ENCODE measurements at places on chromosomes 16 and 17. TPM values are rescaled to one million over a fixed set of nuclear protein-coding genes. Genes with fewer than 3 reads are reported as not detected.
A peak's percentile ranks its signal among the peaks of the same experiment; 100 is the strongest.

DNAI2 gene
- not detected for total RNA-seq

EPN3 gene
- total RNA-seq: under 0.01 TPM

CCL4L2 gene
- not detected for total RNA-seq

SEPTIN1 gene
- total RNA-seq: 0.26 TPM

CDH11 gene
- 220 TPM for total RNA-seq

SEPTIN12 gene
- not detected for total RNA-seq

DNA sequence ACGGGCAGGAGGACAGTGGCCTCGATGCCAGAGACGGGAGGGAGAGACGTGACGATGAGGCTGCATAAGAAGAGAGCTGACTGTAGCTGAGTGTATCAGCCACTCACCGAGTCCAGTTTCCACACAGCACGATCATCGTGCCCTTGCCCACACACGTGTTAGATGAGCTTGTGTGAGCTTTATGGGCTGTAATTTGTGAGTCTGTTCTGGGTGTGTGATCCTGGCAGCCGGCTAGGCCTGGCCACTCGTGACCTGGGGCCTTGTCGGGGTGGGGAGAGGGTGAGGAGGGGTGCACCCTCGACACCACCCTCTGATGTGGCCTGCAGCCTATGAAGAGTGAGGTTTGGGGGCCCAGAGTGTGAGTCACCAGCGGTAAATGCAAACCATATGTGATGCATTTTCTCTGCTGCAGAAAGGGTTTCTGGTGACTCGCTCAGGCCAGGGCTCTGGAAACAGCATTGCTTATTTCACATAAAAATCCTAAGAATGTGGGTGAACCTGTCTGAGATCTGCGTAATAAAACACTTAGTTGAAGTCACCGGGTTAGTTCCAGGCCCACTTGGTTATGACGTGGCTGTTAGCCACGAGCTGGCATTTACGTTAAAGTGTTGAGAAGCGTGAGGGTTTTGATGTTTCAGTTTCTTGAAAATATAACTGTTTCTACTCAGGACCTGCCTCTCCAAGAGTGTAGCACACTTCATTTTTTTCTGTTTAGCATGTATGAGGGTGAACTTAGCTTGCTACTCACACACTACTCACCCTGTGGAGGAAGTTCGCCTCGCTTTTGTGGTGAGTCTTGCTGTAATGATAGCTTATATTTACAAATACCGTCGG lies 4.2 kb downstream of the METRNL start:
- DNase-seq: peak; percentile 99

DNA sequence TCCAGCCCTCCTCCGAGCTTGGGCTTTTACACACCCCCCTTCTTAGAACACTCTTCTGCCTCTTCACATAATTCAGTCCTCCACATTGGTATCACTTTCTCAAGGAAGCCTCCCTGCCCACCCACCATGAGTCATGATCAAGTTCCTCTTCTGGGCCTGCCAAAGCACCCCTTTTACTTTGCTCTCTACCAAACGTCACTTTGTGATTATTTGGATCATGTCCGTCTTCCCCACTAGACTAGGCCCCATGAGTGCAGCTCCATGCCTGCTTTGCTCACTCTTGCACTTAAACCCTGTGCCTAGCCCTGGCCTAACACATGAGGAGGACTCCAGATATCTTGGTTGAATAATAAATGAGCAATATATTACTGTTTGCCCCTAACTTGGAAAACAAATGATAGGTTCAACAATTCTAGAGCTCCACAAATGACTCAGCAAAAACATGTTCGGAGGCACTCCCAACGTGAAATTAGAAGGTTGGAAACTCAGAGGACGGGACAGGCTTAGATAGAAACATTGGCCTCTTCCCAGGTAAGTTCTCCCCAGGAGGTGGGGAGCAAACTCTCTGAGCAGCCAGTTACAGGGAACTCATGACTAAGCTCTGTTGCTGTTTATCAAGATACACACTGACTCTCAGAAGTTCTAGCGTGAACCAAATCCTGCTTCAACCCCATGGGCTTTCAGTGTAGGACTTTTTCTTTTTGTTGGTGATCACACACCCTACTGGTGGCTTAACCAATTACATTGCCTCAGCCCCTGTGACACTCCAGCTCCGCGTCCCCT lies 28.3 kb downstream of the G6PC1 start:
- peak; percentile 90 for DNase-seq

- DNase-seq: no peak
Measured at GRCh38 chr16:66927918-66928649, 2.7 kb upstream of the RRAD start.

DNA sequence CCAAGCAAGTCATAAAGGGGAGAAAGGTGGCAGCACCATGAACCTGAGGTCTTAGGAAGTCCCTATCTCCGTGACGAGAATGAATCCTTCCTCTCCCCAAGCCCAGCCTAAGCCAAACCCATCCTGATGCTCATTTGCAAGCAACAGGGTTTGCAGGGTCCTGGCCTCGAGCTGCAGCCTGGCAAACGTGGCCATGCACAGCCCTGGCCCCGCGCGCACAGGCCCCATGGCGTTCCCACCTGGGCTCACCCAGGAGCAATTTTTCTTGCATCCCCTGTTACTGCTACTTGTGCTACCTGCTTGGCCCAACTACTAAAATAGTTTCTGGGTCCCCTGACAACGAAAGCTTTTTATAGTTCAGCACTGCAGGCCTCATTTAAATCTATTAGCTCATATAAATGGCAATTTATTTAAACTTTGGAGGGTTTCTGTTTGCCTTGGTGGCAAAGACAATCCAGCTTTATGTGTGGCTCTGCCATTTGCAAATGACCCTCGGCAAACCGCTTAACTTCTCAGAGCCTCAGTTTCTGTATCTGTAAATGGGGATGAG lies 141.5 kb downstream of the C16orf78 start:
- no peak for DNase-seq

- no peak for DNase-seq
Measured at GRCh38 chr17:14332331-14332730, 31.4 kb downstream of the HS3ST3B1 start.

DNA sequence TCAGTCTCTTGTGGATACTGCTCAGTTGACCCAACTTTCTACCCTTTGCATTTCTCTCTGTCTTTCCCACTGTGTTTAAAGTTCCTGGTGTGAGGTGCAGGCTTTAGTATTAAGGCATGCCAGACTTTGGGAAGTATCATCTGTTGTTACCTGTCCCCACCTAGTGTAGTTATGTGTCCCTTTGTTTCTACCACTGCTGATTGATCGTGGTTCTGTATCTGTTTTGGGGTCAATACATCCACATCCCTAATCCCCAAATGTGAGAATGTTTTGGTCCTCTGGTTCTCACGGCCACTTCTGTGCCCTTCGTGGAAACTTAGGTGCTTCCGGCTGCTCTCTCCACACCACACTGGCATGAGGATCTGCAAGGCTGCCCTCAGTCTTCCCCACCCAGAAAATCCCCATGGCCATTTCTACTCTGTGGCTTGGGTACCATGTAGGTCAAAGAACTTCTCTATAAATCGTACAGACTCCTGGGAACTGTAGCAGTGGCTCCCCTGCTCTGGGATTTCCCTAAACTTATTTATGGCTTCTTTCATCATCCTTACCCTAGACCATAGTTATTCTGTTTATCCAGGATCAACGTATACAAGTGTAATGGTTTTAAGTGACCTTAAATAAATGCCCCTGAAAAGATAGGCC lies 443.2 kb downstream of the XYLT1 start:
- no peak for DNase-seq

- no peak for DNase-seq
Measured at GRCh38 chr17:75898791-75899190, 2.0 kb upstream of the TRIM65 start.

DNA sequence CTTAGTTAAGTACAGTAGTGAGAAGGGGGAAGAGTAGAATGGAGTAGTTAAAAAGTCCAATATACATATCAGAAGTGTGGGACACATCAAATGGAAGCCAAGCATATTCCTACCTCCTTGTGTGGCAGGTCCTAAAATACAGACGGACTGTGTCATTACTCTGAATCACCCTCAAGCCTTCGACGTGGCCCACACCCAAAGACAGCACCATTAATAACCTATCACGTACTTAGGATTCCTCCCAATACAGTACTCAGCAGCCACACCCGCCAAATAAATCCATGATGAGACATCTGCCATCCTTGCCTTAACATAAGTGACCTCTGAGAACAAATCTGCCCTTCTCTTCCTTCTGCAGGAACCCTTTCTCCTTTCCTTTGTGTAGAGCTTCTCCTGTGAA lies 38.9 kb downstream of the UBE2G1 start:
- peak; percentile 92 for DNase-seq

GRCh38 chr17:13635951-13636350 lies 34.2 kb upstream of the HS3ST3A1 start:
- DNase-seq: no peak

Data from fibroblast of lung (primary cell).